Myocyte (in vitro differentiated cells): ENCODE measurements at places on chromosomes 13 and 19. TPM values are rescaled to one million over a fixed set of nuclear protein-coding genes. Genes with fewer than 3 reads are reported as not detected.

FSD1 gene
- total RNA-seq, result 2.3 and 2.6 TPM in 2 replicates

THAP8 gene
- total RNA-seq, result 14.4 and 16.0 TPM in 2 replicates

MARK4 gene
- total RNA-seq, result 20.9 and 26.7 TPM in 2 replicates

CNN1 gene
- total RNA-seq, result 2.0 and 6.3 TPM in 2 replicates
